Spinal cord (tissue), 10 donors: ENCODE measurements at places on chromosomes 7 and 10.

DNA sequence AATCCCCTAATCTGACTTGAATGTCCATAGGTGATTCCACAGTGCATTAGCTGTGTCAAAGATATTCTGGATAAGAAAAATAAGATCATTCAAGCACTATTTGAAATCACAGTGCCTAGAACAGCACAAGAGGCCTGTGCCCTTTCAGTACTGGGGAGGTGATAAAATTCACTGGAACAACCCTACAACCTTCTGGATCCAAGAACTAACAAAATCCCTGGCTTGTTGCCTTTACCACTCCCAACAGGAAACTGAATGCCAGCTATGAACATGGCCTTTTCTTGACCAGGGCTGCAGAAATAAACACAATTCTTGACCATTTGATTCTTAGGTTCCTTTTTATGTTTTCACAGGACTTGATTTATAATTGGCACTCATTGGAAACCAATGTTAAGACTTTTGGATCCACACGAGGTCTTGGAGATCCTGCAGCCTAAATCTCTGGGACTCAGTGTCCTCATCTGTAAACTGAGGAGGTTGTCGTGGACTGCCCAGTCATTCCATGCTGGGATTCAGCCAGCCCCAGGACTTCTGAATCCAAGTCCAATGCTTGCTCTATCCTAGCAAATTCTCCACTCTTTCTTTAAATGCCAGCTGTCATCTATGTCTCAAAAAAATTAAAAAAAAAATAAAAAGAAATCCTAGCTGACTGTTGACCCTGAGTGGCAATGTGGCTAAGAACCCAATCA is 624.7 kb downstream of the KCNMA1 start:
- H3K27ac ChIP-seq, result no peak overlapping the region
- no peaks in the 10 kb centered on the region for H3K36me3 ChIP-seq
- no peaks in the 10 kb centered on the region for H3K27me3 ChIP-seq
- H3K4me1 ChIP-seq, result no peaks in the 10 kb centered on the region
- no peak overlapping the region for H3K4me3 ChIP-seq

DNA sequence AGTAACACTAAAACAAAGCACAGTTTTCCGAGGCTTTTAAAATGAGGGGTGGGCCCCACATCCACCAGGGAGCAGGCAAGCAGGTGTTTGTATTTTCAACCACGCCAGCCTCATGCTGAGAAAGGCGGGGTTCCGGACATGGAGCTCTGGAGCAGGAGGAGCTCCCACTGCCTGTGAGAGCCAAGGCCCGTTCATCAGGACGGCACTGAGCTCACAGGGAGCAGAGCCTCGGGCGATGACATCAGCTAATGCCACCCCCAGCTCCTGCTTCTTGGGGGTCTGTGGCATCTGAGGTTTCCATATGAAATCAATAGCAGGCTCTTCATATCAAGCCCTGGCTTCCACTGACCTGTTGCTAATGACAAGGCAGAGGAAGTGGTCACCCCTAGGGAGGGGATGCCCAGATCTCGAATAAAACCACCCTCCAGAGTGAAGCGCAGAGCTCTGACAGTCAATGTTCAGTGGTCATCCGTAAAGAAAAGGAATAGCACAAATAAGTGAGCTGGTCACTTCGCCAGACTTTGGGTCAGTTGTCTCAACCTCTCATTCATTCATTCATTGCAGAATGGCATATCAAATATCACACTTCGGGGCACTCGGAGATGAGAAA is 89.1 kb downstream of the TNS3 start:
- H3K4me1 ChIP-seq, result peaks cover 70% of the 10 kb centered on the region
- no peak overlapping the region for H3K27ac ChIP-seq
- no peaks in the 10 kb centered on the region for H3K27me3 ChIP-seq
- DNase-seq, result no peak
- H3K4me3 ChIP-seq, result no peak overlapping the region
- peaks cover 15% of the 10 kb centered on the region for H3K36me3 ChIP-seq

DNA sequence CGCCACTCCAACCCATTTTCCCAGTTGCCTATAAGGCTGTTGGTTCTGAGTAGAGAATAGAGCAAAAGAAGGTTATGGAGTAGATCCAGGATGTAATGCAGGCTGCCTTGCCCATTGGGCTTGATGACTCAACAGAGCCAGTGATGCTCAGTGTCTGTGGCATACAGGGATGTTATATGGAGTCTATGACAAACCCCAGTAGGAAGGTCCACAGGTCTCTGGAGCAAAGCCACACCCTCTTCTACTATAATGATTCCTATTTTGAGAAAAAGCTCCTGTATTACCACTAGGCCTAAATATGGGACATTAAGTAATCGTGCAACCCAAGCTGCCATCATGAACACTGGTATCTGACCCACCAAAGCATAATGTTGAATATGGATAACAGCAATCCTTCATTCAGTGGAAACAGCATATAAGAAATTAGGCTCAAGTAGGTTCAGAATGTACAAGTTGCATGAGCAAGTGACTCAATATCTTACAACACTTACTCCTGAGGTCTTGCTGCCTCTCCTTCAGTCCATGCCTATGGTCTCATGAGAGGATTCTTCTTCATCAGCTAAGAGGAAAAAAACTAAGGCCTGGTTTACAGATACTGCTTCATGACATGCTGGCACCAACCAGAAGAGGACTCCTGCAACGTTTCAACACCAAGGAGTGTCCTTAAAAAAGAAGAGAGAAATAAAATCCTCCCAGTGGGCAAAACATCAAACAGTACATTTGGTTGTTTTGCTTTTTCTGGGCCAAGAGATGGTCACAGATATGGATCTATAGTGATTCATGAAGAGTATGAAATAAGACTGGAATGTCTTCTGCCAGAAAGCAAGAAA is 14.8 kb upstream of the FHIP2A start:
- H3K27me3 ChIP-seq, result no peaks in the 10 kb centered on the region
- DNase-seq, result no peak
- no peak overlapping the region for H3K27ac ChIP-seq
- H3K4me3 ChIP-seq, result no peak overlapping the region
- no peaks in the 10 kb centered on the region for H3K4me1 ChIP-seq
- no peaks in the 10 kb centered on the region for H3K36me3 ChIP-seq

GRCh38 chr7:77587272-77587671 is 50.2 kb downstream of the PTPN12 start:
- H3K27me3 ChIP-seq, result no peaks in the 10 kb centered on the region
- H3K4me1 ChIP-seq, result no peaks in the 10 kb centered on the region
- peaks cover 6% of the 10 kb centered on the region for H3K36me3 ChIP-seq
- H3K4me3 ChIP-seq, result no peak overlapping the region
- no peak overlapping the region for H3K27ac ChIP-seq

- no peaks in the 10 kb centered on the region for H3K27me3 ChIP-seq
- no peak overlapping the region for H3K27ac ChIP-seq
- H3K4me1 ChIP-seq, result no peaks in the 10 kb centered on the region
- H3K4me3 ChIP-seq, result no peak overlapping the region
Measured at GRCh38 chr10:108905821-108906220, 1017.5 kb downstream of the XPNPEP1 start.

- no peak for DNase-seq
- H3K4me3 ChIP-seq, result no peak overlapping the region
- no peaks in the 10 kb centered on the region for H3K36me3 ChIP-seq
- H3K4me1 ChIP-seq, result no peaks in the 10 kb centered on the region
Measured at GRCh38 chr7:38002689-38003088, 82.2 kb downstream of the EPDR1 start.

- peaks cover 2% of the 10 kb centered on the region for H3K27me3 ChIP-seq
- H3K27ac ChIP-seq, result no peak overlapping the region
- H3K4me1 ChIP-seq, result peaks cover 28% of the 10 kb centered on the region
- H3K36me3 ChIP-seq, result no peaks in the 10 kb centered on the region
Measured at GRCh38 chr10:71542478-71542877, 145.8 kb downstream of the CDH23 start.

- no peaks in the 10 kb centered on the region for H3K27me3 ChIP-seq
- no peaks in the 10 kb centered on the region for H3K36me3 ChIP-seq
- no peak for DNase-seq
- peaks cover 5% of the 10 kb centered on the region for H3K4me1 ChIP-seq
- no peak overlapping the region for H3K4me3 ChIP-seq
Measured at GRCh38 chr7:73904219-73905137, 43.5 kb downstream of the TMEM270 start.

DNA sequence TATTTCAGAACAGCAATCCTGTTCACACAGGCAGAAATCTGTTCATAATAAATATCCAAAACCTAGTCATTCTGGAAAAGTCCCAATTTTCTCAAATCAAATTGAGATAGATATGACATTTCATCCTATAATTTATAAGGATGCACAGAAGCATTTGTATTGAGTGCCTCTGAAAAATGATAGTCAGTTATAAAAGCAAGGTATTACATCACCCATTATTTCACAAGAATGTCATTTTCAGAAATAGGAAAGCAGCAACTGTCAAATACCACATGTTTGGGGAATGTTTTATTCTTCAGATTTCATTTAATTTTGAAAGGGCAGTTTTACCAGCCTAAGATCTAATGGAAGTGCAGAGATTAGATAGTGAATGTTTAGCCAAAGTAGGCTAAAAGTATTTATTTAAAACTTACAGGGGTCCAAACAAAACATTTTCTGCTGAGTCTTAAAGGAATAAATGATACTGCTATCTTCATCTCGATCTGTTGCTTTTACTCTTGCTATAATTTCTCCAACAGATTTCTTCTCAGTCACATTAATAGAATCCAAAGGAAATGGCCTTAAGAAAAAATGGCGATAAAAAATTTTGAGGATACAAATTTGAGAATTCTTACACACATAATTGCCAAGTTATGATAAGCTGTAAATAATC is 185.8 kb downstream of the HGF start:
- no peaks in the 10 kb centered on the region for H3K36me3 ChIP-seq
- no peak for DNase-seq
- H3K27me3 ChIP-seq, result no peaks in the 10 kb centered on the region
- H3K4me1 ChIP-seq, result no peaks in the 10 kb centered on the region

DNA sequence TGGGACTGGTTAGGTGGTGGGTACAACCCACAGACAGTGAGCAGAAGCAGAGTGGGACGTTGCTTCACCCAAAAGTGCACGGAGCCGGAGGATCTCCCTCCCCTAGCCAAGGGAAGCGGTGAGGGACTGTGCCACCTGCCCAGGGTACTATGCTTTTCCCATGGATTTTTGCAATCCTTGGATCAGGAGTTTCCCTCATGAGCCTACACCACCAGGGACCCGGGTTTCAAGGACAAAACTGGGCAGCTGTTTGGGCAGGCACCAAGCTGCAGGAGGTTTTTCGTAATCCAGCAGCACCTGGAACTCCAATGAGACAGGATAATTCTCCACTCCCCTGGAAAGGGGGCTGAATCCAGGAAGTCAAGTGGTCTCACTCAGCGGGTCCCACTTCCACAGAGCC is 209.1 kb upstream of the CXCL12 start:
- peaks cover 4% of the 10 kb centered on the region for H3K4me1 ChIP-seq
- H3K36me3 ChIP-seq, result no peaks in the 10 kb centered on the region
- no peak overlapping the region for H3K27ac ChIP-seq
- no peak overlapping the region for H3K4me3 ChIP-seq

DNA sequence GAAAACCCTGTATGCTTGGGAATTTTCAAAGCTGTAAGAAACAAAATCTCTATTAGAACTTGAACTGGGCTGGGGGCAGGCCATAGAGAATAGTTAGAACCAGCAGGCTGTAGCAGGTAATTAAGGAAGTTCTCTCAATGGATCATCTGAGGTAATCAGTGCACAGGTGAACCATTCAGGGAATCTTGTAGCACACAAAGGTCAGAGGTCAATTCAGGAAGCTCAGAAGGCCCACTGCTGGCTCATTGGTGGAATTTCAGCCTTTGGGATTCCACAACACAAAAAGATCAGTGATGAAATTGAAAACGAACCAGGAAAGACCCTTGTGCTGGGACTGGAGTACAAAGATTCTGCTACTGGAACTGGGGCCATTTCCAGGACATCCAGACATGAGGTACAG is 82.0 kb downstream of the TMEM168 start:
- H3K4me1 ChIP-seq, result no peaks in the 10 kb centered on the region
- H3K4me3 ChIP-seq, result no peak overlapping the region
- no peaks in the 10 kb centered on the region for H3K27me3 ChIP-seq
- no peaks in the 10 kb centered on the region for H3K36me3 ChIP-seq
- no peak for DNase-seq

GRCh38 chr7:47326220-47326619 is 255.7 kb downstream of the TNS3 start:
- H3K27me3 ChIP-seq, result no peaks in the 10 kb centered on the region
- peaks cover 23% of the 10 kb centered on the region for H3K36me3 ChIP-seq
- peaks cover 71% of the 10 kb centered on the region for H3K4me1 ChIP-seq
- no peak for DNase-seq

DNA sequence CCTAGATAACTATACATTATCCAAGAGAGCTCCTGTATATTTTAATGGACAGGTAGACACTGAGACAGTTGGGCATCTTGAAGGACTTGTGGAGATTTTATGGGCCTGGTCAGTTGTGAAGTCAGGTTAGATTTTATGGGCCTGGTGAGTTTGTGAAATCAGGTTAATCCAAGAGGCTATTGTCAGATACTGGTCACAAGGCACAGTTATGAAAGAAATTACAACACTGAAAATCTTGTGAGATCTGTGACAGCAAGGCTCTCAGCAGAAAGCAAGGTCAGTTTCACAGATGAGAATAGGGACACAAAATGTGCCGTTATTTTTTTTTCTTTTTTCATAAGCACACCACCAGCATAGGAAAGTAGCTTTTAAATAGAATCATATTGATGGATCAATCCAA is 167.6 kb downstream of the VTI1A start:
- no peak overlapping the region for H3K27ac ChIP-seq
- no peaks in the 10 kb centered on the region for H3K4me1 ChIP-seq
- H3K4me3 ChIP-seq, result no peak overlapping the region
- no peaks in the 10 kb centered on the region for H3K27me3 ChIP-seq
- H3K36me3 ChIP-seq, result no peaks in the 10 kb centered on the region

- no peak overlapping the region for H3K27ac ChIP-seq
- no peaks in the 10 kb centered on the region for H3K27me3 ChIP-seq
- H3K4me3 ChIP-seq, result no peak overlapping the region
- DNase-seq, result no peak
- H3K36me3 ChIP-seq, result no peaks in the 10 kb centered on the region
Measured at GRCh38 chr7:151699147-151699927, 177.6 kb downstream of the PRKAG2 start.

DNA sequence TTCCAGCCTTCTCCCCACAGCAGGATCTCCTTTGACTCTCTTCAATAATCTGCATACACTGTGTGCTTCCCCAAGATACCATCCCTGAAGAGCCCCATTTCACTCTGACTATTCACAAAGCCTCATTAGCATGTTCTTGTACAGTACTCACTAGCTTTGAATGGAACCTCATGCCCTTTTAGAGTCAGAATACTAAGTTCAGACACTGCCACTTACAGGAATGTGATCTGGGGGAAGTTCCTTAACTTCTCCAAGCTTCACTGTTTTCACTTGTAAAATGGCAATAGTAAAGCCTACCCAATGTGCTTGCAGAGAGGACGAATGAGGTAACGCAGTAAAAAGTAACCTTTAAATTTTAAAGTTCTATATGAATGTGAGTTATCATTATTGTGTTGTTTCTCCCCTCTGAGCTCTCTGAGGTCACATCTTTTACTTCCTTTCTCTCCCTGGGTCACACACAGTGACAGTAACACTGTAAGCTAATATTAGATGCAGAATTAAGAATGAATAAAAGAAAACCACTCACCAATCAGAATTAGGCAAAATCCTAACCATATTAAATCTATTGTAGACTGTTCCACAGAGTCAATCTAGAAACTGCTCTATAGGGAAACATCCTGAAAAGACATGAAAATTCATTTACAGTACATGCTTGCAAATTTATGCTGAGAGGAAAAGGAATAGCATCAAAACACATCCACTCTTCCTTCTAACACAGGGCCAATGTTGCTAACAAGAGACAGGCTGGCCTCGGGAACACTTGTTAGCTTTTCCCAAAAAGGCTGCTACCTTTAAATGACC is 64.2 kb upstream of the IL6 start:
- no peak for DNase-seq
- H3K36me3 ChIP-seq, result no peaks in the 10 kb centered on the region
- no peaks in the 10 kb centered on the region for H3K4me1 ChIP-seq
- H3K4me3 ChIP-seq, result no peak overlapping the region
- no peak overlapping the region for H3K27ac ChIP-seq

GRCh38 chr7:109101332-109101731 is 531.7 kb downstream of the DNAJB9 start:
- no peak overlapping the region for H3K27ac ChIP-seq
- H3K4me3 ChIP-seq, result no peak overlapping the region
- DNase-seq, result no peak
- H3K27me3 ChIP-seq, result no peaks in the 10 kb centered on the region
